ENCODE measurements at places on chromosomes 5 and 9.

GRCh38 chr5:127919006-127919796 is 164.4 kb upstream of the SLC12A2 start:
- DNase-seq: no peak

DNA sequence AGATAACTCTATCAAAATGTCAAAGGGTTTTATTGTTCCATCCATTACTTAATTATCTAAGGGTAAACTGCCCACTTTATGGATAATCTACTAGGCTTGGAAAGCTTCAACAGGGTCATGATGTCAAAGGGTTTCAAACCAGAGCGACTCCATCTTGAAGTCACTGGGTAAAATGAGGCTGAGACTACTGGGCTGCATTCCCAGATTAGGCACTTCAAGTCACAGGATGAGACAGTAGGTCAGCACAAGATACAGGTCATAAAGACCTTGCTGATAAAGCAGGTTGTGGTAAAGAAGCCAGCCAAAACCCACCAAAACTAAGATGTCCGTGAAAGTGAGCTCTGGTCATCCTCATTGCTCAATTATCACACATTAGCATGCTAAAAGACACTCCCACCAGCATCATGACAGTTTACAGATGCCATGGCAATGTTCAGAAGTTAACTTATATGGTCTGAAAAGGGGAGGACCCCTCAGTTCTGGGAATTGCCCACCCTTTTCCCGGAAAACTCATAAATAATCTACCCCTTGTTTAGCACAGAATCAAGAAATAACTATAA is 138.6 kb downstream of the GNAQ start:
- DNase-seq: no peak

DNA sequence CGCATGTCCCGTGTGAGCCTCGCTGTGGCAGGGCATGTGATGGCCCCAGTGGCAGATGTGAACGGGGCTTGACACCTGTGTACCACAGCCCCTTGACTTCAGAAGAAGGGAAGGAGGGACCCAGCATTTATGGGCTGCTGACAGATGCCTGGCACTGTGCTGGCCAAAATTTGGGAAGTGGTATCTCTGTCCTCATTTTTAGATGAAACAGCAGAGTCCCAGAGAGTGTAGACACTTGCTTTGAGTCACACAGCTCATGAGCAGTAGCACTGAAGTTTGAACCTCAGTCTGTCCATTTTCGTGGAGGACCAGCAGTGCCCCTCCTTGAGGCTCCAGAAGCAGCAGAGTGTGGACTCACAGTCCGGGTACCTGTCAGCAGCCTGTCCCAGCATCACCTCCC is 16.5 kb downstream of the NEK6 start:
- DNase-seq: no peak

- no peak for DNase-seq
Observed at GRCh38 chr5:150522504-150523414, 14.8 kb downstream of the NDST1 start.

Measured in fibroblast of skin of back (primary cell).